Fibroblast of the aortic adventitia (primary cell): ENCODE measurements at places on chromosomes 3 and 15. TPM values are rescaled to one million over a fixed set of nuclear protein-coding genes. Genes with fewer than 3 reads are reported as not detected.
A peak's percentile ranks its signal among the peaks of the same experiment; 100 is the strongest.

DNA sequence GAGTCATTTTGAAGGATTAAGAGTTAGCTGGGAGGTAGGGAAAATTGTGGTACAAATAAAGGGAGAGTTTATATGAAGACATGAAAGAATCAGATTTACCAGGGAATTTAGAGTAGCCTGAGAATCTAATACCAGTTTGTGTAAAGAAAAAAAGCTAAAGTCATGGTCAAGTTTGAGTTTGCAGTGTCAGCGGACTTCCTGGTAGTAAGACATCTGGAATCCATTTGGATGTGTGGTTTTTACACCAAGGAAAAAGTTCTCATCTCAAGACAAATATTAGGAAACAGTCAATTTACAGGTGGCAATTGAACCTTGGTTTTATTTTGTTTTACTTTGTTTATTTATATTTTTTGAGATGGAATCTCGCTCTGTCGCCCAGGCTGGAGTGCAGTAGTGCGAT lies 1.5 kb upstream of the P2RY12 start:
- no peak for DNase-seq

DNA sequence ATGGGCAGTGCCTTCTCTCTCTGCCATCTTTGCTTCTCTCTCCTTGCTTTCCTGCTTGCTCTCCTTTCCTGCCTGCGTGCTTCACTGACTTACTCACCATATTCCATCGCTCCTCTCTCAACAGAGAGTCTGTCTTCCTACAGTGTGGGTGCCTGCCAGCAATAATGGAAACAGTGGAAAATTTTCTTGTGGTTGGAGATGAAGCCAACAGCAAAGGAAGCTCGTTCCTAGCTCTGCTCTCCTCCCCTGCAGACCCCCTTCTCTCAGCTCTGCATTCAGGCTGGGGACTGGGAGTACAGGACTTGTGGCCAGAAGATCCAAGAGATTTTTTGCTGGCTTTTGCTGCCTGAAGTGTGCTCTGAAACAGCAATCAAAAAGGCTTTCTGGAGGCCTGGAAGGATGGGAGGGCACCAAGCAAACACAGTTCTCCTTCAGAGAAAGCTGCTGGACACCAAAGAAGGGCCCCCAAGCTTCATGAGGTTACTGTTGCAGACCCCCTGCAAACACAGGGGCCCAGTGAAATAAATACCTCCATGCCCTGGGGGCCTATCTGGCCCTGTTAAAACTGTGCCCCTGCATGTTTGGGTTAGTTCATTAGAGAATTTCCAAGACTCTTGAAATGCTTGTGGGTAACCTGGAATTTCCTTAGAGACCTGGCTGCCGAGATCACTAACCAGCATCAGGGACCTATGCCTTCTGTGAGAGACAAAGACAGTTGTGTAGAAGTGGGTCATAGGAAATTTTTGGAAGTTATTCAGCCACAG lies 149.9 kb upstream of the RASGRP1 start:
- peak; percentile 90 for DNase-seq

DNA sequence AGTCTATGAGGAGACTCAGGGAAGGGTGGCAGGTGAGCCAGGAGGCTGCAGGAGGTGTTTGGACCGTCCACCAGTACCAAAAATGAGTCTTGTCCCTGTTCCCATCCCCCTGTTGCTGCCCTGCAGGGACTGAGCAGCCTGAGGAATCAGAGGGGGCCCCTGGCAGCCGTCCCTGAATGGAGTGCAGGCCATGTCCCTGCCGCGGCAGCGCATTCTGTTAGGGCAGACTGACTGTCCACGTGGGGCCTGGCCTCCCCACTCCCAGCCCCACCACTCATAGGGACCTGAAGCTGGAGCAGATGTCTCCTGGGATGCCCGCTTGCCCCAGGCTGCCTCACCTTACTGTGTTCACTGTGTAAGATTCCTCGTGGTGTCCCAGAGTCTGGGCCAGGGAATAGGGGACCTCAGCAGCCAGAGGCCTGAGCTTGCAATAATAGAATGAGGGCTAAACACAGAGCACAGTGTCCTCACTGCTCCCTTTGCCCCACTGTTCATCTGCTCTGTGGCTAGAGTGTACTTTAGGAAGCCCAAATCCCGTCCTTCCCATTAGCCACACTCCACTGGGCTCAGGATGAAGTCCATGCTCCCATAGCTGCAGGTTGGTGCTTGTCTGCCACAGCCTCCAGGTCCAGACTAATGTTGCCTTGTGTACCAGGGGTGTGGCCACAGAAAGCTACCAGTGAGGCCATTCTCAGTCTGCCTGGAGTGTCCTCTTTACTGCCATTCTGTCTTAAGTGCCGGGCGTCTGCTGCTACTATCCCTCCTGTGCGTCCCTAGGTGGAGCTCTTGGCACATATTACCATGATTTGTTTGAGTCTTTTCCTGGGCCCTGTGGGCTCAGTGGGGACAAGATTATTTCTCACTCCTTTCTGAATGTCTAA lies 63.2 kb downstream of the HCN4 start:
- DNase-seq: peak; percentile 64

- DNase-seq: no peak
Observed at GRCh38 chr3:127565711-127566110, 24.8 kb downstream of the TPRA1 start.

GRCh38 chr3:115022835-115023398 lies 124.2 kb downstream of the ZBTB20 start:
- DNase-seq: no peak

DNA sequence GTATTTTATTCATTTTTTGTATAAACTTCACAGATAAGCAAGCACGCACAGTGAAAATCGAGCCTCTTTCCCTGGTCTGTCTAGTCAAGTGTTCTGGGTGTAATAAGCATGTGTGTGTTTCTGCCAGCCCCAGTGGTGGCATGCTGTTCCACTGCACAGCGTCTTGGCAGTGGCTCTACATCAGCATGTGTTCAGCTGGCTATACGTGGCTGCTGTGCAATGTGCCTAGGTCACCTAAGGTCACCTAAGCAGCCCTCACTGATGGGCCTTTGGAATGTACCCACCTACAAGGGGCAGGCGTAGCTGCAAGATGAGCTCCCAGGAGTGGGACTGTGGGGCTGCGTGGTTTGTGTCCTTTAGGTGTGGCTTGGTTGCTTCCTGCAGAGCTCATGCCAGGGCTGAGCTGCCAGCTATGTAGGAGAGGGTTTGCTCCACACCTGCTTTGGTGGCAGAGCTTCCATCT lies 4.9 kb downstream of the LIMD1 start:
- DNase-seq: no peak

- no peak for DNase-seq
Observed at GRCh38 chr3:115960799-115961198, 337.5 kb downstream of the GAP43 start.

GRCh38 chr3:111936967-111937366 lies 41.9 kb upstream of the ABHD10 start:
- DNase-seq: no peak

GRCh38 chr3:143707848-143708247 lies 140.4 kb downstream of the SLC9A9 start:
- DNase-seq: no peak

DNA sequence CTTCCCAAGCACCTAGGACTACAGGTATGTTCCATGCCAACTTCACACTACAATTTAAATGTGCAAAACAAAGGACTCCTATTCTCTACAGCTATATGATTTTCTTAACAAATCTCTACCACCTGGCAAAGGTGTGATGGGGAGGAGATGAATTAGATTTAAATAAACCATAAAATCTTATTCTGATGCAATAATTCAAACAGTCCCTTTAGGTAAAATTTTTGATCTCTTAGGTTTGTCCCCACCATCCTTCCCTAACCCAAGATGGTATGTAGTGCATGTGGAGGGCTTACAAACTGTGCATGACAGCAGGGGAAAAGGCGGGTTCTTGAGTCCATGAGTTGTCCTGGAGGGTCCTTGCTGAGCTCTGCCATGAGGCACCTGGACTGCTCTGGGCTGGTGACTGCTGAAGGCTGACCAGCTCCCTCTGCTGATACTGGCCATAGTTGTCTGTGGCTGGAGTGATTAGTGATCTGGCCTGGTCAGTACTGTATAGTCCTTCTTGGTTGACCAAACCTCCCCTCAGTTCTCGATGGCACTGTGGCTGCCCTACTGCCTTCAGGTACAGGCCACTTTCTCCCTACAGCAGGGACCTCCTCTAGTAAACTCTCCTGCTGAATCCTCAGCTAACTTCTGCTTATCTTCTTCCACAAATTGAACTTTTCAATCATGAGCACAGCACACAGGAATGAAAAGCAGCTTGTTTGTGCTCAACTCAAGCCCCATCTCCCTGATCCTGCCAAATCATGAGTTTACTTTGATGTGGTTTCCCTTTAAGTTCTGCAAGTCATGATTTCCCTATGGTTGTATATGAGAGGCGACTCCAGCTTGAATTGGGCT lies 30.1 kb downstream of the CFAP161 start:
- peak; percentile 85 for DNase-seq

DNA sequence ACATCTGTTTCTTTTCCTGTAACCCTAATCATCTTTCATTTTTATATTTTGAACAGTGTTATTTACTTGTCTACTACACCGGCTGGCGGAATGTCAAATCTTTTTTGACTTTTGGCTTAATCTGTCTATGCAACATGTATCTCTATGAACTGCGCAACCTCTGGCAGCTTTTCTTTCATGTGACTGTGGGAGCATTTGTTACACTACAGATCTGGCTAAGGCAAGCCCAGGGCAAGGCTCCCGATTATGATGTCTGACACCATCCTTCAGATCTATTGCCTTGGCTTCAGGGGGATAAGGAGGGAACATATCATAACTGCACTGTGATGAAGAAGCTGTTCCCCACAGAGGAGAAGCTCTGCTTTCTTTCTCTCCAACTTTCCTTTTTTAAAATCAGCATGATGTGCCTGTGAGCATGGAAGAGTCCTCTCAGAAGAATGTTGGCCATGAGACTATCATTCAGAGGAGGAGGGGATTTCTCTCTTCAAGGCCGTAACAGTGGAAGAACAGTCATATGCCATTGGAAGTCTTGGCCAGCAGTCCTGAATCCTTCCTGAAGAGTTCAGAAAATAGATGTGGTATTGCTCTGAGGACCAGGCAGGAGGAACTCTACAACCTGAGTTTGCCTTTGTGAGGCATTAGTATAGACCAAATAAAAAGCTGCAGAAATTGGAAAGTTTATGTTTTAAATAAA lies 69.9 kb downstream of the SEC22A start:
- peak; percentile 85 for DNase-seq

- peak; percentile 17 for DNase-seq
Observed at GRCh38 chr15:38168467-38169070, 84.1 kb upstream of the SPRED1 start.

DNA sequence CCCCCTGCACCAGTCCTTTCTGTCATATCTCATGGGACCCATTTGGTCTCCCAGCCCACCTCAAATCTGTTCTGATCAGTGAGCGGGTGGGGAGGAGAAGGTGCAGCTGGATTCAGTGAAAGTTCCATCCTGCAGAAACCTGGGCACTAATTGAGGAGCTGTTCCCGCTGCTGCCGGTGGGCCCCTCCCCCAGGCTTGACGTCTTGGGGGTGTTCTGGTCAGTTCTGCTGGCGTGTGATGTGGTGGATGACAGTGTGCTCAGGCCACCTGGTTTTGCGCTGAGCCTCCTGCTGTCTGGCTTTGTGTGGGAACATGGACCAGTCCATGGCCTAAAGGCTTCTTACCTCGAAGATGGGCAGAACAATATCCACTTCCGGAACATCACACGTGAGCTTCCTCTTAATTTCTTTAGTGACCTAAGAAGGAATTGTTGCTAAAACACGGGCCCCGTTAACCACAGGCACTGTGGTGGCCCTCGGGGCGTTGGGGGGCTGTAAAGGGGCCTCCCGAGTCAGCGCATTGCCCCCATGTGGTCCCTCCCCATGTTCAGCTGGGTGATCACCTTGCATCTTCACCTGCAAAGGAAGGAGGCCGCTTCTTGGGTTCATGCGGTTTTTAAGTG lies 59.7 kb downstream of the RGMA start:
- DNase-seq: peak; percentile 49

- DNase-seq: no peak
Observed at GRCh38 chr15:60889006-60889405, 340.1 kb downstream of the RORA start.

DNA sequence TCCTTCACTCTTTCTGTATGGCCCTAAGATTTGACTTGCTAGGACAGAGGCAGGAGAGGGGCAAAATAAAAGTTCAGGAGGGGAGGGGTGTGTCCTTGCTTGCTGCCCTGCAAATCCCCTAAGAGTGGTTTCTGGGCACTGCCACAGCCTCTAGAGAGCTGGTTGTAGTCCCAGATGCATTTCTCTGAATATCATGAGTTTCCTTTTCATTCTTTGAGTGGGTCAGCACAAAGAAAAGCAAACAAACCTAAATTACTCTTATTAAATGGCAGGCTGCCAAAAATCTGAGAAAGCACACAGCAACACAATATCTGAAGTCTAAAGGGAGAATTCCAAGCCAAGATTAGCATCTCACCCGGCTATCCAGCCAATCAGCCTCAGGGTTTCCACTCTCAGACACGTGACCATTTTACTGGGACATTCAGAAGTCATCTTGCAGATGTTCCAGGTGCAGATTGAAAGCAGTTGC lies 919.3 kb downstream of the TUSC7 start:
- DNase-seq: peak; percentile 93

DNA sequence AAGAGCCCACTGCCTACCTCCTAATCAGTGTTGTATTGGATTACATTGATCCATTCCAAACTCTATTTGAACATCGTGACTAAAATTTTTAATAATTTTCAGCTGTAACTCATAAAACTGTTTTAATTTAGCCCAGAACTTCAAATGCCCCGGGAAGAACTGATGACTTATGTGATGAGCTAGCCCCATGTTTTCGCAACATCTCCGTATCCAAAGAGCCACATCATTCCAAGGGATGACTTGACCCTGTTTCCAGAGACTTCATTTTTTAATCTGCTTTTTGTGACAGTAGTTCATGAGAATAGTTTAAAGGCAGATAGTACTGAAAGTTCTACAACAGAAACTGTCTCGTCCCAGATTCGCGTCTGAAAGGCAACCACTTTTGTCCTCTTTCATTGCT lies 97.4 kb downstream of the STAC start:
- peak; percentile 59 for DNase-seq

DNA sequence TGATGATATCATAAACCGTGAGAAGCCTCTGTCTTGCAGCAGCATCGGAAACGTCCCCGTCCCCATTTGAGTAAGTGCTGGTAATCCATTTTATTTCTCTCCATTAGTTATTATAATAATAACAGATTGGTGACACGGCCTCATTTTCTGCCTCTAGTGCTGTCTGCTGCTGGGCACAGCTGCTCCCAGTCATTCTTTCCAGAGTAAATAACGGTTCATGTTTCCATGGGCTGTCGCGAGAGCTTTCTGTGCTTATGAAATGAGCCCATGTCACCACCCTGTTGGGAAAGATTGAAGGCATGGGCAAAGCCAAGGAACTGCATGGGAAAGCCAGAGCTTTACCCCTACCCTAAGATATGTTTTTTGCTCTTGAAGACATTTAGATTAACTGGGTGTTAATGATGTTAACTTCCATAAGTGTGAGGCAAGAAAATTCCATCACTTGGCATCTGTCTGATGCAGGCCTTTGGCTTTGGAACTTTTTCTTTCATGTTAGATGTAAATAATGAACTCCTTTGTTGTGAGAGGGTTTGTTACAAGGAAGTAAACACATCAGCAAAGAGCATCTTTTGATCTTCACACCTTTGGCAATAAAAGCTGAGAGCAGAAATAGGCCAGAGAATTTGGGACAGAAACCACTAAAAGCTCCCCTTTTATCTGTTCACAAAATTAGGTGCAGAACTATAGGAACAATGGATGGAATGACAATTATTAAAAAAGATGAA lies 141.8 kb downstream of the FILIP1L start:
- DNase-seq: no peak

The AMT gene
- total RNA-seq: 0.63 and 3.3 TPM in 2 replicates

The ZNF502 gene
- total RNA-seq: 4.7 and 6.0 TPM in 2 replicates

The MESP2 gene
- 1.3 and 2.9 TPM in 2 replicates for total RNA-seq

The WDR48 gene
- total RNA-seq: 30.1 and 41.3 TPM in 2 replicates

The OXTR gene
- 6.1 and 7.0 TPM in 2 replicates for total RNA-seq

The PRTG gene
- 0.45 and 2.3 TPM in 2 replicates for total RNA-seq
